ENCODE measurements at places on chromosomes 5 and 9.

DNA sequence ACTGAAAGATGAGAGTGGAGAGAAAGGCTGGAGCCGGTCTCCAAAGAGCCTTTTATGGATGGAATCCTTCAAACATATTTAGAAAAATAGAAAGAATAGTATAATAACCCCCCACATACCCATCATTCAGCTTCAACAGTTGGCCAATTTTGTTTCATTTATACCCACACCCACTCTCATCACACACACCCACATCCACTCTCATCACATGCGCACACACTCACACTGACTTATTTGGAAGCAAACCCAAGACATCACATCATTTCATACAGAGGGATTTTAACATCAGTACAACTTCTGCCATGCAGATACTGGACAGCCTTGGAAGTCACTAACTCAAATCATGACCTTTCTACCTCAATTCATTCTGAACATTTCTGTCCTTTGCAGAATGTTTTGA is 72.8 kb upstream of the CPLX2 start:
- DNase-seq: no peak

- no peak for DNase-seq
Observed at GRCh38 chr9:76717613-76718012, 46.6 kb upstream of the PCA3 start.

GRCh38 chr9:131096269-131097125 is at the start of gene AIF1L:
AIF1L (plus strand) TSS chr9:131096531; CDS start chr9:131096630, 99 bp downstream.
- no peak for DNase-seq

DNA sequence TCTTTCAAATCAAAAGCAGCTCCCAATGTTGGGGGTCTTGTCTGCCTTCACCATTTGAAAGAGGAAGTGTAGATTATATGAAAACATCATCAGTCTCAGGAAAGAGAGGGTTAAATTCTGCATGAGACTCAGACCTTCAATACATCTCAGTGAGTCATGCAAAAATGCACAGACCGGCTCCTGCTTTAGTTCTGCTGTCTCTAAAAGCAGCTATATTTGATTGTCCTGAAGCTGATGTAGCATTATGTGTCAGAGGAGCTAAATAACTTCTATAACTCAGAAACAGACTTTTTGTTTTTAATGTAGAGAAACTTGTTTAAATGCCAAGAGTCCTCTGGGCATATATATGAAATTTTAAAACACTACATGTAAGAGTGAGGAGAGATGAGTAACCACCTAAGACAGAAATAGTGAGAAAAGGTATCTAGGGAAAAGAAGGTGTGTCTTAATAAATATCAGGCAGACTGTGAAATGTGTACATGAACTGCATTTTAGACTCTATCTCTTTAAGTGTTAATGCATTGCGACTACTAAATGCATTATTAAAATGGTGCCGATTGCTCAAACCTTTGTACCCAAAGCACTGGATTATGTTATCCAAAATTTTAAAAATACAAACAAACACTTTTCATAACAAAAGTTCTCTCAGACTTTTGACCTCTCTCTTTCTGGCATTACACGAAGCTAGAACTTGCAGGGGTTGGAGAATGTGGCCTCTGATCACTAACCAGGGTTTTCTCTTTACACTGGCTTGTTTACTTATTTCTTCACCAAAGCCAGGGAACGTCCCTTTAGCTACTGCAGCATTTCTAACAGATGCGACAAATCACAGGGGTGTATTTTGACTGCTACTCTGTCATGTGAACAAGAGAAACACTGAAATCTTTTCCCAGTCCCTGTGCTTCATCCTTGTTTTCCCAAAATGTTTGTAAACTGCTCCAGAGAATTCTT is 302.3 kb downstream of the ARL15 start:
- no peak for DNase-seq

GRCh38 chr5:139759219-139759721 is 36.3 kb upstream of the PSD2 start:
- DNase-seq: no peak

DNA sequence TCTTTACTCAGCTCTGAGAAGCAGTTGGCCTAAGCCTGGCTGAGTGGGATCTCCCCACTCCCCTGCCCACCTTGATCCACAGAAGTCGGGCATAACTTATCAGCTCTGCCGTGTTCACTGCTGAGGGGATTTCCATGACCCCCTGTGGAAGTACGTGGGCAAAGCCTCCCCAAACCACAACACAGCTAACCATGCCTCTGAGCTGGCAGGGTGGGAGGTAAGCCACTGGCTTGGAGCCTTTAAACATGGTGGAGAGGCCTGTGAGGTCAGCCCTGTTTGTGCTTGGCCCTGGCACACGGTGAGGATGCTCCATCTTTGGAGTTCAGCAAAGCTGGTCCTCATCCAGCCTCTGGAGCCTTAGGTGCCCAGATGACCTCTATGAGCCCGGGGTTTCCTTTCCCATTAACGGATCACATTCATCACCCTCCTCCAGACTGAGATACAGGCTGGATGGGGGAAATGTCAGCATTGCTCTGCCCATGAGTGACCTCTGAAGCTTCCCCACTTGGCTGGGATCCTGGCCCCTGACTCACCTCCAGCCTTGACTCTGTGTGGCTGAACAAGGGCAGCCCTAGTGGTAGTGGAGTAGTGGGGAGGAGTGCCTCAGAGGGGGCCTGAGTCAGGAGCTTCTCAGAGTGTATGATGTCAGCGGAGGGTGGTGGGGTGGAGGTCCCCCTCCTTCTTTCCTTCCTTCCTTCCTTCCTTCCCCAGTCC is 6.2 kb downstream of the PDLIM4 start:
- DNase-seq: no peak

DNA sequence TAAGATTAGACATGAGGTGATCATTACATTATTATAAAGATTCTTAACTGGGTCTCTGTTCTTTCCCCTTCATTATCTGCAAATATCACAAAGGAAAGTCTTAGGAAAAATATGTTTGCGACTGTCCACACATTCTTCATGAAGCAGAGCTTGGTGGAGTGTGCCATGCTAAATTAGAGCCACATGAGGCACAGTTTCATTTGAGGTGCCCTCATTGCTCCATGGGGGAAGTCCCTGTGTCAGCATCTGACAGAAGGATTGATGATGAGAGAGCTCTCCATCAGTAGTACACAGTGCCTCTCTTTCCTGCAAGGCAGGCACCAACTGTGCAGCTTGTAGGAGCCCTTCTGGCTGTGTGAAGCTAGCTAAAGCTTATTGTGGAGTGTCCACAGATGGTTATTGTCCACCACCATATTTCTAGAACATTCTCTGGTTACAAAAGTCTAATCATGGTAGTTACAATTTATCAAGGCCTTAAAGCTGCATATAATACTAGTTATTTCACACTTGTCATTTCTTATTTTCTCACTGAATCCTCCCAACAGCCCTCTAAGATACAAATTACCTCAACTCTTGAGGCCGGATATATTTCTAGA is 63.9 kb downstream of the C9orf152 start:
- no peak for DNase-seq

DNA sequence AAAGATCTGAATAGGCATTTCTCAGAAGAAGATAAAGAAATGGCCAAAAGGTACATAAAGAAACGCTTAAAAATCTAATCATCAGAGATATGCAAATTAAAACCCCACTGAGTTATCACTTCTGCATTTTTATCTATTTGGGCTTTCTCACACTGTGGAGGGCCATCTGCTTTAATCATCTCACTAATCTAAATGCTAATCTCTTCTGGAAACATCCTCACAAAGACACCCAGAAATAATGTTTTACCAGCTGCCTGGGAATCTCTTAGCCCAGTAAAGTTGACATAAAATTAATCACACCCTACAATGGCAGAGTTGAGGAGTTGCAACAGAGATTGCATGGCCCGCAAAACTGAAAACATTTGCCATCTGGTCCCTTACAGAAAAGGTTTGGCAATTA is 407.9 kb upstream of the CYLC2 start:
- DNase-seq: no peak

DNA sequence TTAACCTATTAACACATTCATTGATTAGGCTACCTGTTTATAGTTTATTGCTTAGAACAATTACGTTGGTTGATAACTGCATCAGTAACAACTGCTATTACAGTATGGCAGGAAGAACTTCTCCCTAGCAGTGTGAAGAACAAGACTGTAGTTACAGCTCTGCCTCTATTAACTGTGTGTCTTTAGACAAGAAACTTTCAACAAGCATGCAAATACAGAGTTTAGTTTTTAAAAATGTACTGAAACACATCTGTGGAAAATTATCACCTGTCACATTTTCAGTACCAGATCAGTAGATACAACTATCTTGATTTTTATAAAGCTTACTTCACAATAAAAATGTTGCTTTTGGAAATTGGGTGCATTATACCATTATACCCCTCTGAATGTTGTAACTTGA is 22.2 kb downstream of the ELL2 start:
- DNase-seq: no peak

DNA sequence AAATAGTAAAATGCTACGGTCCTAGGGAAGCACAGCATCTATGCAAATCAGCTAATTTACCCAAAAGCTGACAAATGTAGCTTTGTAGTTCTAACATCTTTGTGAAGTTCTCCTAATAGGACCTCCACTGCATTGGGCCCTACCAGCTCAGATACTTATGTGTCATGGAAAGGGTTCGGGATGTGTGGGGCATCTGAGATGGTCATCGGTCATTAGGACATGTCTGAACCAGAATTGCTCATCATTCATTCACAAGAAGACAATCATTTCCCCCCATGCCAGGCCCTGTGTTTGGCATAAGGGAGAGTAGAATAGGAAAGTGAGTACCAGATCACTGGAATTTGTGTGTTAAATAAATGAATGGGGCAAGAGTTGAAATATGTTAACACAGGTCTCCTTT is 35.7 kb downstream of the PWWP2A start:
- DNase-seq: no peak

GRCh38 chr5:1836176-1836890 is 35.1 kb downstream of the NDUFS6 start:
- DNase-seq: no peak

DNA sequence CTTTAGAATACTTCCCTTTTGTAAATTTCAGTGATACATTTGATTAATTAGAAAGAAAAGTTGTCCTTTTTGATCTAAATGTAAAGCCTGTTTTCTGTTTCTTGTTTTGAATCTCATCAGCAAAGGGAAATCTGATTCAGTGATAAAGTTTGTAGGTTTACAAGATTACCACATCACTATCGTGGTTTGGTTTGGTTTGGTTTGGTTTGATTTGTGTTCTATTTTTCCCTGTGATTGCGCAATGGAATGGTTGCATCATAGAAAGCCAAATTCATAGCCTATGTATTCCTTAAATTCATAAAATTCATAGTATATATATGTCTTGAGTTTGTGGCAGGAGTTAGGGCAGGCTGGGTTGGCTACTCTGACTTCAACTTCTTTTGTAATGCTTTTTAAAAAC is 15.2 kb downstream of the SRFBP1 start:
- no peak for DNase-seq

DNA sequence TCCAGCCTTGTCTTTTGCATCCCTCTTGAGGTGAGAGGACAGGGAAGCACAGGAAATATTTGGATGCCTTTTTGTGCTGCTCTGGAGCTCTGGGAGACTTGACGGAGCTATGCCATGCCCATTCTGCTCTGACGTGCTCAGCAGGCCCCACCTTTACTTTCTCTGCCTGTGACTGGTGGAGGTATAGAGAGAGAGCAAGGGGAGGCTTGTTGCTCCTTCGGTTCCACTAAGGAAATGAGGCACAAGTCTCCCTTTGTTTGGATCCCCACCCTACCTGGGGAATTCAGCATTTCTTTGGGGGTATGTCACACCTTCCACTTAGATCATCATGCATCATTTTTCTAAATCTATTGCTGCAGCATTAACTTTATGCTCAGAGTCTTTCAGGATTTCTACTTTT is 121.8 kb upstream of the CNTLN start:
- DNase-seq: no peak

DNA sequence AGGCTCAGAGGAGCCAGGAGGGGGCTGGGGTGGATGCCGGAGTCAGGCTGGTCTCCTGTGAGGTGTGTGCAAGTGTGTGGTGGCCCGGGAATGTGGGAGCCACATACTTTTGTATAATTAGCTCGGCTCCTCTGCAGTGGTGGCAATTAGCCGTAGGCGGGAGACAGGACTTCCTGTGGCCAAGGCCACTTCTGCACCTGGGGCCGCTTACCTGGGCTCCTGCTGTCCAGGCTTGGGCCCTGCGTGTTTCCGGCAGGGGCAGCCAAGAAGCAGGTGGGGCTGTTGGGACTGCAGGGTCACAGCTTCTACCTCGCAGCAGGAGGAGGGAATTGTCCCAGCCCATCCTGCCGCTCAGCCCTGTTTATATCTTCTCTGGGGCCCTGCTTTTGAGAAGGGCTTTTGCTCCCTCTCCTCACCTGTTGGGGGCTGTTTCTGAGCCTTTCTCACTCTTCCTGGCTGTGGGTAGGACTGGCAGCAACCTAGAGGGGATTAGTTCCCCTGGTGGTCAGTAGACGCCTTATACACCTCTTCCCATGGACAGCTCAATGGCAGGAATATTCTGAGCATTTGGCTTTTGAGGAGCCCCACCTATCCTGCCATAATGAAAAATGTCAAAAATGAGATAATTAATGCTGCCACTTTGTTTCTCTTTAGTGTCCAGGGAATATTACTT is 145.4 kb upstream of the PITX1 start:
- DNase-seq: peak; percentile 42

DNA sequence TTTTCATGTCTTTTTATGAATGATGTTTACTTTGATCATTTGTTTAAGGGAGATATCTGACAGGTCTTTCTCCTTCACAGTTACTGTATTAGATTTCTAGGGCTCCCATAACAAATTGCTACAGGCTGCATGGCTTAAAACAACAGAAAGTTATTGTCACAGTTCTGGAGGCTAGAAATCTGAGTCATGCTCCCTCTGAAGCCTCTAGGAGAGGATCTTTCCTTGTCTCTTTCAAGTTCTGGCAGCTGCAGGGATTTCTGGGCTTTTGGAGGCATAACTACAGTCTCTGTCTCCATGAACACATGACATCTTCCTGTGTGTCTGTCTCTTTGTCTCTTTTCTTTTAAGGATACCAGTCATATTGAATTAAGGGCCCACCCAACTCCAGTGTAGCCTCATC is 557.3 kb upstream of the SEMA6A start:
- no peak for DNase-seq

DNA sequence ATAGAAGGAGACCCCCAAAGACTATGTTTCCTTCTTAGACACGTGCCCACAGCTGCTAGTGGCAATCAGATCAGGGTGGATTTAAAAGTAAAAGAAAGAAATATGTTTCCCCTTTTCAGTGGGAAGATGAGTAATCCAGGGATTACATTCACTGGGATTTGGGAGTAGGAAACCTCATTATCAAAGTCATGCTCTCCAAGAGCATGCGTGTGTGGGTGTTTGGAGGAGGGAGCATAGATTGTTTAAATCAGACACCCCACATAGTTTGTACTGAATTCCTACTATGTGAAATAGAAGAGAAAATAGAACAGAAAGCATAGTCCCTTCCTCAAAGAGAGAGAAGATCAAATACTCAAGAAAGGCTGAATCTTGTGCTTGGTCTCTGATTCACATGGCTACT is 65.5 kb upstream of the TBCA start:
- DNase-seq: no peak

DNA sequence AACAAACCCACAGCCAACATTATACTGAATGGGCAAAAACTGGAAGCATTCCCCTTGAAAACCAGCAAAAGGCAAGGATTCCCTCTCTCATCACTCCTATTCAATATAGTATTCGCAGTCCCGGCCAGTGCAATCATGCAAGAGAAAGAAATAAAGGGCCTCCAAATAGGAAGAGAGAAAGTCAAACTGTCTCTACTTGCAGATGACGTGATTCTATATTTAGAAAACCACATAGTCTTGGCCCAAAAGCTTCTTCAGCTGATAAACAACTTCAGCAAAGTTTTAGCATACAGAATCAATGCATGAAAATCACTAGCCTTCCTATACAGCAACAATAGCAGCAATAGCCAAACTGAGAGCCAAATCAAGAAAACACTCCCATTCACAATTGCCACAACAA is 333.7 kb upstream of the EDIL3 start:
- DNase-seq: no peak

Data from iPS DF 19.7 (cell line).